ENCODE measurements at places on chromosomes 12 and 14.

GRCh38 chr14:24392325-24393091 is 6.3 kb upstream of the NYNRIN start:
- no peak for DNase-seq

- no peak for DNase-seq
Measured at GRCh38 chr12:103657331-103657730, 70.3 kb downstream of the STAB2 start.

GRCh38 chr12:27285403-27285802 is 41.3 kb downstream of the STK38L start:
- peak; percentile 41 for DNase-seq

DNA sequence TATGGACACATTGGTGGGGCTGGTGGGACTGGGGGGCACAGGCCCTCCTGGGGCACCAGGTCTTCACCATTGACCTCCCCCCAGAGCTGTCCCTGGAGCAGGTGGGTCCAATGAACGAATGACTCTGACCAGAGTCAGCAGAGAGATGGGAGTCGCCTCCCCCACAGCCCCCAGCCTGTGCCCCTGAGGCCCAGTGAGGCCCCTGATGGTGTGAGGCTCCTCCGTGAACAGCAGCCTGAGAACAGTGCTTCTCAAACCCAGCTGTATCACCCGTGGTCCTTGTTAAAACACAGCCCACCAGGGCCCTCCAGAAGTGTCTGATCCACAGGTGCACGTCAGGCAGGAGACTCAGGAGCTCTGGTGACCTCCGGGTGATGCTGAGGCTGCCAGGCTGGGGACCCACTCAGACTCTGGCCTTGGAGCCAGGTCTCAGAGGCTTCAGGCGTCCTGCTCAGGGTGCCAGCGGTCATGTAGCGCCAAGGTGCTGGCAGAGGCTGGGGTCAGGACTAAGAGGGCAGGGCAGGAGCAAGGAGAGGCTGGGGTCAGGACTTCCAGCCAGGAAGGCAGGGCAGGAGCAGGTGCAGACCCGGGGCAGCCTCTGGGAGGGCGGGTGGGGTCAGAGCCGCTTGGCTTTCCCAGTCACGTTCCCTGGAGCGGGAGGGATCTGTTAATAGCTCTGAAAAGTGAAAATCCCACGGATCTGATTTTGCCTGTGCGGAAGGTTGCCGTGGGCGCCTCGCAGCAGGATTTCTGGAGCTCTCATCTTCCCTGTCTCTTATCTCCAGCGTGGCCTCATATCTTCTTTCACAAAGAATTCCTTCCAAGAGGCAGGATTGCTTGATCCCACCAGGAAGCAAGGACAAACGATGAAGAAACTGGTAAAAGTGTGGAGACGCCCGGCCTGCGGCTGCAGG is 35.0 kb downstream of the GALNT9 start:
- DNase-seq = no peak

DNA sequence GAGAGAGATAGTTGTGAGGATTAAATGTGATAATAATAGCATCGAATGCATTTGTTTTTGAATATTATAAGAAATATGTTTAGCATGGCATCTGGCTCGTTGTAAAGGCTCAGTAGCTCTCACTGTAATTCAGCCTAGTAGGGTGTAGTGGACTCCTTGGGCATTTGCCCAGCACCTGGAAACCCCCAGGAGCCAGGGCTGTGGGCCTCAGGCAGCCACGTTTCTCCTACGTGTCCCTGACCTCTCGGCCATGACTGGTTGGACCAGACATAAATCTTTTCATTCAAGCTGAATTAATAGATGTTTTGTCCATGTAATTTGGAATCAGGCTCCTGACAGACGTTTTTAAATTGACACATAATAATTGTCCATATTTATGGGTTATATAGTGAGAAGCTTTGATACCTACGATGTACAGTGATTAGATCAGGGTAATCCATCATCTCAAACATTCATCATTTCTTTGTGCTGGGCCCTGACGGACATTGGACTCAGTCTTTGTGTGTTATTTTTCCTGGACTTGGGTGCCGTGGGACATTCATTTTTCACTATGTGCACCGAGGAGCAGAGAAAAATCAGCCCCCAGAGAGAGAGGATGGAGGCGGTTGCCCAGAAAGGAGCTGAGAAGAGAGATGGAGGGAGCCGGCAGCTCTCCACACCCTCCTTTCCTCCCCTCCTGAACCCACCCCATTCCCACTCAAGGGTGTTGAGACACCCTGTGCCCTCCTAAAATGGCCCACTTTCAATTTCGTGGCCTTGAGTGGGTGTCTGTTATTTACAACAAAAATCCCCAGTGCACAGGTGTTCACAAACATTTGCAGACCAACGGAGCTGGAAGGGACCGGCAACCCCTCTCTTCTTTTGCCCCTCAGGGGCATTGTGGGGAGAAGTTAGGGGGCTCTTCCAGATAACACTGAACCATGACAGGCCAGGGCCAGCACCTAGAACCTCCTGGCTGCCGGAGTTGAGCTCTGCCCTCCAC is 296.4 kb downstream of the DPF3 start:
- no peak for DNase-seq

GRCh38 chr12:91052026-91052425 is 5.8 kb downstream of the KERA start:
- DNase-seq = no peak

GRCh38 chr14:94472842-94473241 is 3.2 kb downstream of the SERPINA9 start:
- no peak for DNase-seq

DNA sequence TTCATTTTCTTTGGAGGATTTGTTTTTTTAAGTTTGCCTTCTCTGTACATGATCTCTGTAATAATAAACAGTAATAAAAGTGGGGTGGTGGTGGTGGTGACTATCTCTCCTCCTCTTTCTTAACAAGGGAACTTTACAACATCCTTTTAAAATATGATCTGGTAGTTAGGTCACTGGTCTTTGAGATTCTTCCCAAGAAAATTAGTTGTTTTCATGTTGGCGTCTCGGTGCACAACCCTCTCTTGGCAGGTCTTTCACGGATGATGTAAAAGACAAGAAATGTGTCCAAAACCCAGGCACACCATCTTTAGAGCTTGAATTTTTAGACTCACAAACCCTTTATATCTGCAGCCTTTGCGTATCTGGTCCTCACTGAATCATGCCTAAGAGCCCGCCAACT is 488.5 kb upstream of the TBX3 start:
- no peak for DNase-seq

DNA sequence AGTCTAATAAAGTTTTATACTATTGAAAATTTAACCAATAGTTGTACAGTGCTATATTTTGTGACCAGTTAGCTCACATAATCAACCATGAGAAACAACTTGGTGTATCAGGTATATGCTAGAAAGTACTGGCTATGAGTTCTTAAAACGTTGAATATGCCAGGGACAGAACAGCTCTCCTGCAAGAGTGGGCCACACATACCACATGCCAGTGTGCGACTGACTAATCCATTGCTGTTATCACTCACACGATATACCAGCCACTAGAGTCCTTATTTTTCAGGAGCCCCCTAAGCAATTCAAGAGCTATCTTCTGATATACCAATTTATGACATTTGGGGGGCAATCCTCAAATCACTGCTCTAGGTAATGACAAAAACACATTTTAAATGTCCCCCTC is 9.5 kb downstream of the PKP2 start:
- no peak for DNase-seq

GRCh38 chr12:25764892-25765291 is 193.6 kb upstream of the RASSF8 start:
- DNase-seq = no peak

- DNase-seq = no peak
Measured at GRCh38 chr12:68673788-68674187, 13.0 kb upstream of the NUP107 start.

DNA sequence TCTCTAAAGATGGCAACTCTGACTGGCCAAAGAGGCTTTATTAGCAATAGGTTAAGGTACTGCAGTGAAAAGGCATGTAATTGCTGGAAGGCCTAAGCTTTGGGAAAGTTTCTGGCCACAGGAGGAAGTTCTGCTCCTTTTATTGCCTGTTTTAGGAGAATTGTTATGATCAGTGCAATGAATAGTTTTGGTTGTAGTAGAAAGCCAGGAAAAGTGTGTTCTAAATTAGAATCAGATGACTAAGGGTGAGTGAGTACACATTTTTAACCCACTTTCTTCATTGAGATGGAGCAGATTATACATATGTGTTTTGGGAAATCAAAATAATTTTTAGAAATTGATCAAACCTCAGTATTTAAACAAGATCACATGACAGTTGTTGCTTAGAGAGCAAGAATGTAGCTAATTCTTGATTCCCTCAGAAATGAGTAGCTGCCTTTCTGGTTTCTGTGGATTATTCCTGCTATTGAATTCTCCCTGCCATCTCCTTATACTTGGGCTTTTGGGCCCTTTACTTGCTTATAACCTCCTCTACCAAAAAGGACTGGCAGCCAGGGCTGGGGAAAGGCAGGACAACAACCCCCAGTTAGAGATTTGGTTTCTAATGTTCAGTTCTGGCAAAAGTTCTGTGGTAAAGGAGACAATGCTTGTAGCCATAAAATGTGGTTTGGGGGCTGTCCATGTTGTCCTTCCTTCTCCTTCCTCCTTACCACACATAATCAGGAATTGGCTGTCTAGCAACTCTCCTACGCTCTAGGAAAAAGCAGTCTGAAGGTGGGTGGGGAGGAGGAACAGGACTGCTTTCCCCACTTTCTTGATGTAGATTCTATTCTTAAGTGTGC is 217.1 kb downstream of the SLC38A4 start:
- peak; percentile 10 for DNase-seq

GRCh38 chr12:59386236-59386635 is 209.6 kb upstream of the SLC16A7 start:
- DNase-seq = no peak

GRCh38 chr12:91423693-91424050 is 241.1 kb upstream of the DCN start:
- no peak for DNase-seq

DNA sequence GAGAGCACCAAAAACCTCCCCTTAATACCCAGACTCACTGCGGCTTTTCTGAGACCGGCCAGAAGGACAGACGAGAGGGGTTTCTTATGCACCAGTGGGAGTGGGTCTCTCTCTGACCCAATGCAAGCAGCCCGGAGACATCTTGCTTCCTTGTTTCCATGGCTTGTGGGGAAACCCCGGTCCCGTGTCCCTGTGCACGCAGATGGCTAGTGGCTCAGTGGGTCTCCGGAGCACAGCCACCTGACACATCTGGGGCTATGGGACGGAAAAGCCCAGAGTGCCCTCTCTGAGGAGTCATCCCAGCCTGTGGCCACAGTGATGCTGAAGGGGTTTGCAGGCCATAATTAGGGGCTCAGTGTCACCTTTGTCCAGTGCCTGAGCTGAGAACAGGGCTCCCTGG is 197.6 kb downstream of the PHETA1 start:
- DNase-seq = no peak

DNA sequence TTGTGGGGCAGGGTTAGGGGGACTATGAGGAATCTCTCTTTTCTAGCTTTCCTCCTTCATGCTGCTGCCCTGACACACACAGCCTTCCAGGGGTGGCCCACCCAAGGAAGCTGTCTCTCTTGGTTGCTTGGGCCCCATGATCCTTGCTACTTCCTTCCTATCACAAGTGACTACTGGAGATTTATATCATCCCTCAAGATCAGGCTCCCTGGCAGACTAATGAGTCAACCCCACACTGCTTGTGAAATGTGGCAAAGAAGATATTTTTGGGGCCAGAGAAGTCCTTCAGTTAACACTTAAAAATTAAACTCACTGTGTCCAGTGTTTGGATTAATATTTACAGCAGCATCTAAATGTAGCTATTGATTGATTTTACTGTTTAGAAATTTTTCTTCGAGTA is 1.5 kb downstream of the OR4E1 start:
- no peak for DNase-seq

DNA sequence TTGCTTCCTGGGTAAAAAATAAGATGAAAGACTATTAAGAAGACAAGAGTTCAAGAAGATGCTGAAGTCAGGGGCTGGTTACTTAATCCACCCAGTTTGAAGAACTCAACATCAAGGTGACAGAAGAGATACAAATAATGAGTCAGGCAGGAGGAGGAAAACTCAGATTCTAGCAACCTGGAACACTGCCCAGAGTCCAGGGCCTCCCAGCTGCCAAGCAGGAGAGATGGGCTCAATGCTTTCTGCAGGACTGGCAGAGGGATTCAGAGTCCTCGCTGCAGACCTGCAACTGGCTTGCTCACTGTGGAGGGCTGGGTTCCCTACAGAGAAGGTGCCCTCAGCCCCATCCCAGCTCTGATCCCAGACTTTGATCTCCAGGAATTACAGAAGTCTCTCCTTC is 28.6 kb upstream of the CEBPE start:
- DNase-seq = no peak

DNA sequence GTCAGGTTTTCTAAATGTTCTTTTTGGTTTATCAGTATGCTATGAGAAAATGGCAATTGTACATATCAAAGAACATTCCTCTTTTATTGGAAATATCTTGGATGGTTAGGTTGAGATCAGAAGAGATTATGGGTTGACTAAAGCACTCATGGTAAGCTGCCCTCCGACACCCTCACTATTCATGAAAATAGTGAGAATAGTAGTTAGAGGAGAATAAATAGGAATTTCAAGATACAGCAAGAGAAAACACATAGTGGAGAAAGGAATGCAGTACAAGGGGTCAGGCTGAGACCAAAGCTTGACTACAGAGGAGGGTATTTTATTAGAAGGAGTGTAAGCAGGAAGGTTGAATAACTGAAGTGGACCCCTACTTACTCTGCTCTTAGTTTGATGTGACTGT is 112.5 kb downstream of the PTPRQ start:
- no peak for DNase-seq

DNA sequence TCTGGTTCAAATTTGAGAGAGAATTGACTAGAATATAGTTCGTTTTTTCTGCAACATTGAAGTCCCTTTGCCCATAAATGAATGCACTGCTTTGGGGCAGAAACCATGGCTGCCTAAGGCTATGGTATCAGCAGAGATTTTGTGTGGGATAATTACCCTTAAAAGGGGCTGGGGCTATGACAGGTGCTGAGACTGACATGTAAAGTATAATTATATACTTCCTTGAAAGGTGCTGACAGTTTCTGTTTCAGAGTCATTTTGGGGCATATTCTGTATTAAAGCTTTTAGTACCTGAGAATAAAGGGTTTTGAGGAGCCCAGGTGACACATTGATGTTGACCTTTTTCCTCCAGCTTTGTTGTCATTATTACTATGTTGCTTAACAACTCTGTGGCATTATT is 150.3 kb upstream of the PTPRQ start:
- no peak for DNase-seq

DNA sequence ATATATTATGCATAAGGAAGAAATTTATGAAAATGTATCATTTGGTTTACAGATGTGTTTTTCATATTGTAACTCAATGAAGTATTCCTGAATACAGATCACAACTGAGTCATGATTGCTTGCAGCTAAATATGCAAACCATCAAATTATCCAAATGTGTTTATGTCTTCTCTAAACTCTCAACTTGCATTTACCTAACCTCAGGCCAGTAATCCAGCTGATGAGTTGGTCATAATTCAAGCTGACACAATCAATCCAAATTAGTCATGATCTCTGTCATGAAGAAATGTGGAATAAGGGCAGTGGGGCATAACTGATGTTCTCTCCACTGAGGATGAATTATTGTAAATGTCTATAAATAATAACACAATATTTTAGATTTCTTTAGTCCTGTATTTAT is 104.8 kb upstream of the CNTN1 start:
- DNase-seq = no peak

All from kidney capillary endothelial cell (primary cell).